ENCODE measurements at places on chromosomes 5 and 9.

DNA sequence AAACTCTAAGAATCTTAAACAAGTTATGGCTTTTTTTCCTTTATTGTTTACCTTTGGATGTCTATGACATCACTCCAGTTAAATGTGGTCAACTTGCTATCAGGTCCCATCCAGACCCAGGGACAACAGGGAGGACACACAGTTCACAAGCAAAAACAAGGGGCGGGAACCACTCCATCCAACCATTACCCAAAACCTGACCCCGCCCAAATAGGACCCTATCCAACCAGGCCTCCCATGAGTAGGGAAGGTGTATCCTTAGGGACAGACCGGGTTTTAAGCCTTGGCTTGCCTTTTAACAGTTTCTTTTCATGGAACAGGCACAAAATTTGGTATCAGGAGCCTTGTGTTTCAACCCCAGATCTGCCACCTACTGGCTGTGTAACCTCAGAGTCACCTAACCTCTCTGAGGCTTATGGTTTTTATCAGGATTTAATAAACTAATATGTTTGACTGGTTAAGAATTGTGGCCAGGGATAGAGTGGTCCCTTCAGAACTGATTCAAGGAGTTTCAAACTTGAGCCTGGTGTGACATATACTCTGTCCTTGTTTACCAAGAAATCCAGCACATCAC, 127.7 kb upstream of the RAD23B start:
- no peak for DNase-seq

- DNase-seq: no peak
Observed at GRCh38 chr9:121627427-121627826, 24.0 kb upstream of the DAB2IP start.

DNA sequence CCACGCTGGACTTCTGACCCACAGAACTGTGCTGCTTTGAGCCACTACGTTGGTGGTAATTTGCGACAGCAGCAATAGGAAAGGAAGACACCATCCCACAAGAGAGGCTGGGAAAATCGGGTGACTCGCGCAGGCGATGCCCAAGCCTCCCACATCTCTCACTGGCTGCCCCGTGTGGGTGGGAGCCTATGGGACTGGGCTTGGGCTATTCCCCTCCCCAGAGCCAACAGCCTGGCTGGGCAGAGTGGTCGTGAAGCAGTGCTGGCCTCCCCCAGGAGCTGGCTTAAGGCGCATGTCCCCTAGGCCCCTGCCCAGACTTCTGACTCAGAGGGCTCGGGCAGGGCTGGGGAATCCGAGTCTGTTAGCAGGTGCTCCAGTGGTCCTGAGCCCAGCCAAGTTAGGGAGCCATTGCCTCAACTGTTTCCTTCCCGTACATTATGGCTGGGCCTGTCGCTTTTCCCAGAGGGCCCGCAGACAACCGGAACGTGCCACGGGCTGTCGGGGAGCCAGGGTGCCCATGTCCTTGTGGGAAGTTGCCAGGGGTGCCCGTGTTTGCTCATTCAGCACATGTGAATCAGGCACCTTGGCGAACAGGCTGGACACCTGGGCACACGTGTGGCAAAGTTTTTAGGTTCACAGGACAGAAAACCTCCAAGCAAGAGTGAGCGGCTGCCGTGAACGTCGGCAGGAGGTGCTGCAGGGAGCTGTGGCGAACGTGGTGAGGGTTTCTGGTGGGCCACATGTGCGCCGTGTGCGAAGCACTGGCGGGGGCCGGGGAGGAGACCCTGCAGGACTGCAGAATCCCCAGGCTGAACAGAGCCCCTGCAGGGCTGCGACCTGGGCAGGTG, 7.0 kb upstream of the RASGEF1C start:
- DNase-seq: no peak

DNA sequence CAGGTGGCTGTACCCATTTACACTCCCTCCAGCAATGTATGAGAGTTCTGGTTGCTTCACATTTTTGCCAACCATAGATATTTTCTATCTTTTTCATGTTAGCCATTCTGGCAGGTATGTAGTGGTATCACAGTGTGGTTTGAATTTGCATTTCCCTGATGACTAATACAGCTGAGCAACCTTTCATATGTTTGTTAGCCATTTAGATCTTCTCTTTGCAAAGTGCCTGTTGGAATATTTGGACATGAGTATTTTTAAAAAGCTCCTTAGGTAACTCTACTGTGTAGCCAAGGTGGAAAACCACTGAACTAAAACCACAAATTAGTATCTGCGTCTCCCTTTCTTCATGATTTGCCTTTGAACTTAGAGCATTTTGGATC, 31.9 kb downstream of the IRF1 start:
- no peak for DNase-seq

DNA sequence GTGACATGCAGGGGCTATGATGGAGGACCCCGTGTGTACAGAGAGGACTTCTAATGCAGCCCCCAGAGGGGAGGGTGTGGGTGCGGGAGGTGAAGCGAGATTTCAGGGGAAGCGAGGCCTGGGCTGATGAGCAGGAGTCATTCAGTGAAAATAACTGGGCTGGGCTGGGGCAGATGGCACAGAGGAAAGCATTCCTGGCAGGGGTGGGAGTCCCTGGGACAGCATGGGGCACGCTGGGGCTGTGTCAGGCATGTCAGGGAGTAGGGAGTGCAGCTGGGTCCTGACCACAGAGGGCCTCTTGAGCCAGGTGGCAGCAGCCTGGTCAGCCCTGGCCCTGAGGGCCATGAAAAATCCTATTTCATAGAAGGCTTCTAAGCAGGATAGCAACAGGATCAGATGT, 36.6 kb downstream of the COL15A1 start:
- no peak for DNase-seq

- DNase-seq: no peak
Observed at GRCh38 chr5:28110781-28111180, 1072.4 kb upstream of the CDH9 start.

DNA sequence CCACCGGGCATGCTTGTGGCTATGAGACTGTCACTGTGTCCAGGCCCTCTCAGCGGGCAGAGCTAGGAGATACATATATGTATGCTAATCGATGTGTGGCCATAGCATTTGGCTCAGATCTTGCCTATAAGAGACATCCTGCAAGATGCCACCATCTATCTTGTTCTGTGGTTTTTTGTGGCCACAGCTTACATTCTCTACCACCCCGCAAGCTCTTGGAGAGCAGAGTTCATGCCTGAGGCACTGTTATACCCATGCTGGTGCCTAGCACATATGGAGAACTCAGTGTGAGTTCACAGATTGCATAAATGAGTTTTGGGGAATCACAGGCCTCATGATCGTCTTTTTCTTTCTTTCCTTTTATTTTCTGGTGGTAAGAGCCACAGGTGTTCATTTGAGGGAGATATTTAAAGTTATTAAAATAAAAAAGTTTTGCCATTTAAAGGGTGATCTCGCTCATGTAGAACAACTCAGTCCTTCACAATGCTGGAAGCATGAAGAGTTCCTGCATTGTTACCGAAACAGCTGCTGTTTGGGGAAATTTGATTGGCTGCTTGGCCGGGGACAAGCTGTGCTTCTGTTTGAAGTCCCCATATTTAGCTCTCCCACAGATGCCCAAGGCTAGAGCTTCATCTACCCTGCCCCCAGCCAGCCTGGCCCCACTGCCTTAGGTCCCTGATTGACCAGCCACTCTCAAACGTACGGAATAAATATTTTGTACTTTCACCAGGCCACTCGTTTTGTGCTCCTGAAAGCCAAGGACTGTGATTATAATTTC, 169.2 kb upstream of the MAP1B start:
- DNase-seq: no peak

GRCh38 chr5:16574789-16575721, 41.7 kb downstream of the RETREG1 start:
- no peak for DNase-seq

- no peak for DNase-seq
Observed at GRCh38 chr5:99646011-99646647, 717.3 kb upstream of the CHD1 start.

DNA sequence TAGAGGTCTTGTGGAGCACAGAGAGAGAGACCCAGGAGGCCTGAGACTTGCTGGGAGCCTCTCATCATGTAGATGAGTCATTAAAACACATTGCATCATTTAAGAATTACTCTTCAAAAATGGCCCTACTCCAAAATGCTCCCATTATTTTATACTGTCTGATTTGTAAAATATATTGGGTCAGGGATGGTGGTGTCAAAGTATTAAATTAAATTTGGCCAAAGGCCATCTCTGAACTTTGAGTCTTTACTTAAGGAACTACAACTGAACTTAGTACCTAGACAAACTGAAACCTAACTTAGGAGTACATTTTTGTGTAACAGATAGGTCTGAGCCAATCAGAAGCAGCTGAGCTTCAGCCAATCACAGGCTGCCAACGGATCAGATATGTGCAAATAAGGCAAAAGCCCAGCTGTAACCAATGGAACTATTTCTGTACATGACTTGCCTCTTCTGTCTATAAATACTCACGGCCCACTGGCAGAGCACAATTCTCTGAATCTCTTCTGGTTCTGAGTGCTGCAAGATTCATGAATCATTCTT, 657.2 kb downstream of the TLE1 start:
- no peak for DNase-seq

GRCh38 chr9:75487856-75488718, 399.8 kb downstream of the OSTF1 start:
- no peak for DNase-seq

DNA sequence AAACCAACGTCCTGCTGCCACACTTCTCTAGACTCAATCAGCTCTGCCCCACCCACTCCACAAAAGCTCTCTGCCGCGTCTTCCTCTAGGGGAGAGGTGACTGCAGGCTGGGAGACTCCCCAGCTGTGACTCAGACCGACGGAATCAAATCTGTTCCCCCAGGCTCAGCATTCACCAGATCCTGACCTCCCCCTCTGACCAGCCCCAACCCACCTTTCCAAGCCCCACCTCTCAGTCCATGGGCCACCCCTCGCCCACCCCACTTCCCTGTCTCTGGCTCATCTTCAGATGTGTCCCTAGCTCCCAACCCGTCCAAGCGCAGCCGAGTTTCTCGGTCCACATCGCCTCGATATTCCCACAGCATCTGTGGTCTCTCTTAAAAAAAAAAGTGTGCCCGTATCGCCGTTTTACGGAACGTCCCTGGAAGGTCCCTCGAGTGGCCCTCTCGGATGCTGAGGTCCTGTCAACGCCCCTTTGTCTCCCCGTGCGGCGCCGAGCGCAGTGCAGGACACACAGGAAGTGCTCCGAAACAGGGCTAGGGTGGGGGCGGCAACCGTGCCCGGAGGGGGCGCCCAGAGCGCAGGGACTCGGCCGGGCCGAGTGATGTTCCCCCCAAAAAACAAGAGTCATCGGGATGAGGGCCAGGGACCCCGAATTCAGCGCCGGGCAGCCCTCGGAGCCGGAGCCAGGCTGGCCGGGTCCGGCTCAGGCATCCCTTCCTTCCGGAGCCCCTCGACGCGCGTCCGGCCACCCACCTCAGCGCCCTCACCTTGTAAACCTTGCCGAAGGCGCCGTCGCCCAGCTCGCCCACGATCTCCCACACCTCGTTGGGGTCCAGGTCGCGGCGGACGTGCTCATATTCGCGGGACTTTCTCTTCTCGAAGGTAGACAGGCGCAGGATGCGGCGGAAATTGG, 649 bp downstream of the STK10 start:
- peak; percentile 69 for DNase-seq

DNA sequence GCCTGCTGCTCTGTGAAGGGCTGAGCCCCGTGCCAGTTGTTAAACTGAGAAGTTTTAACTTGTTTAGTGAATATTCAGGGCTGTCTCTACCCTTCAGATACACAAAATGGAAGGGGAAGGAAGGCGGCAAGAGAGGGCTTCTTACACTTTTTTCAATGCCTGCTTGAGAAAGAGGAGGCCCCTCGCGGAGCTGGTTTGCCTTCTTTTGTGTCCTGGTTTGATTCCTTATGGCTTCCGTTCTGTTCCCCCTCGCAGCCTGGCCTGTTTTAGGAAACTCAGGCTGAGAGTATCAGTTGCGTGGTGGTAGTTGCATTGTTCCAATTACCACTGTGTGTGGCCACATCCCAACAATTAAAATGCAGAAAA, 1.0 kb downstream of the FAM53C start:
- no peak for DNase-seq
